ENCODE measurements at places on chromosomes 2 and 18.

DNA sequence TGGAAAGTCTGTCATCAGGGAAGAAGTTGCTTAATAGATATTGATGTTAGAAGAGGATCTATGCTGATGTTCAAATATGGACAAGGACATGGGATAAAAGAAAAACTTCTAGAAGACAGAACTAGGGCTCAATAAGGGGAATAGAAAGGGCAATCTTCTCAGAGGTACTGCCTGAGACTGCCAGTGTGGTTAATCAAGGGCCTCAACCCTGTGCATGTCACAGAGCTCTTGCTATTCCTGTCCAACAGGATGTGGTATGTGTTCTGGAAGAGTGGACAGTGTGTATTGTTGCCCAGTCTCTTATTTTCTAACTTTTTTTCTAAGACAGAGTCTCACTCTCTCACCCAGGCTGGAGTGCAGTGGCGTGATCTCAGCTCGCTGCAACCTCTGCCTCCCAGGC lies 27.8 kb upstream of the RNF125 start:
- DNase-seq = no peak

GRCh38 chr2:231512222-231512621 lies 18.0 kb downstream of the NMUR1 start:
- no peak for DNase-seq

GRCh38 chr2:122384768-122385333 lies 629.4 kb downstream of the TSN start:
- no peak for DNase-seq

DNA sequence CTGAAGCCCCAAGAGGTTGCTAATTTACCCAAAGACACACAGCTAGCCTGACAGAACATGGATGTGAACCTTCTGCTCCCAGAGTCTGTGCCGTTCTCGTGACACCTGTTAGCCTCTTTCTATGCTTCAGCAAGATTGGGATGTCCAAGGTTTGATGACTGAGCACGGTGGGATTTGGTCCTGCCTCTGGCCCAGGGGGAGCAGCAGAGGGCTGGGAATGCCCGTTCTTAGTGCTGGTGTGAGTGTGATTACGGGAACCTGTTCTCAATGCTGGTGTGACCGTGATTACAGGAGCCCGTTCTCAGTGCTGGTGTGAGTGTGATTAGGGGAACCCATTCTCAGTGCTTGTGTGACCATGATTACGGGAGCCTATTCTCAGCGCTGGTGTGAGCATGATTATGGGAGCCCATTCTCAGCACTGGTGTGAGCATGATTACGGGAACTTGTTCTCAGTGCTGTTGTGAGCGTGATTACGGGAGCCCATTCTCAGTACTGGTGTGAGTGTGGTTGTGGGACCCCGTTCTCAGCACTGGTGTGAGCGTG lies 67.3 kb upstream of the SNTG2 start:
- no peak for DNase-seq

- DNase-seq = no peak
These were observed 922.9 kb upstream of the FSHR start for GRCh38 chr2:50077190-50077737.

- DNase-seq = no peak
These were observed 468.4 kb upstream of the SPHKAP start for GRCh38 chr2:228649876-228650275.

GRCh38 chr2:233816334-233816733 lies 38.0 kb downstream of the HJURP start:
- DNase-seq = no peak

- peak; percentile 24 for DNase-seq
These were observed 466.5 kb downstream of the METTL4 start for GRCh38 chr18:2104620-2105462.

DNA sequence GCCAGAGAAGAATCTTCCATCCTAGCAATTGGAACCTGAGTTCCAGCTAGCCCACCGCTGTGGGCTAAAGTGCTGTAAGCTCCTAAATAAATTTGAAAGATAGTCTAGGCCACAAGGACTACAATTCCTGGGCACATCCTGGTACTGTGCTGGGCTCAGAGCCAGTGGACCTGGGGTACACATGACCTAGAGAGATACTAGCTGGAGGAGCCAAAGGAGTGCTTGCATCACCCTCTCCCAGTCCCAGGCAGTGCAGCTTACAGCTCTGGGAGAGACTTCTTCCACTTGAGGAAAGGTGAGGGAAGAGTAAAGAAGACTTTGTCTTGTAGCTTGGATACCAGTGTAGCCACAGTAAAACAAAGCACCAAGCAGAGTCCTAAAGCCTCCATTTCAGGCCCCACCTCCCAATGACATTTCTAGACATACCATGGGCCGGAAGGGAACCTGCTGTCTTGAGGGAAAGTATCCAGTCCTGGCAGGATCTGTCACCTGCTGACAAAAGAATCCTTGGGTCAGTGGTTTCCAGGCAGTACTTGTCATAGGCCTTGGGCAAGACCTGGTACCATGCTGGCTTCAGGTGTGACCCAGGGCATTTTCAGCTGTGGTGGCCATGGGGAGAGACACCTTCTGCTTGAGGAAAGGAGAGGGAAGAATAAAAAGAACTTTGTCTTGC lies 89.5 kb downstream of the TMEM185B start:
- no peak for DNase-seq

GRCh38 chr18:78986018-78986481 lies 6.4 kb downstream of the SALL3 start:
- no peak for DNase-seq
